ENCODE measurements at places on chromosomes 6 and 20.

DNA sequence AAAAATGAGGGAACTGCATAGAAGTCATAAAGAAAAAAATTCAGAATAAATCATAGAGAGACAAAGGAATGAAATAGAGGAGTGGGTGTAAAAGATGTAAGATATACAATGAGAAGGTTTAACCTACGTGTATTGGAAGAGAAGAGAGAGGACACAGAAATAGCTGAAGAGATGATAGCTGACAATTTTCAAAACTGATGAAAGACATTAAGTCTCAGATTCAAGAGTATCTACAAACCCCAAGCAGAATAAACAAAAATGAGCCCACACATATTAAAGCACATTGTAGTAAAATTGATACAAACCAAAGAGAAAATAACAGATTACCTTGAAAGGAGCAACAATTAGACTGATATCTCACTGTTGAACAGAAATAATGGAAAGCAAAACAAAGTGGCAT is 143.3 kb upstream of the PRND start:
- no peak for DNase-seq

- peak; percentile 1 for DNase-seq
These were observed 79.0 kb upstream of the LAMA2 start for GRCh38 chr6:128803911-128804310.

DNA sequence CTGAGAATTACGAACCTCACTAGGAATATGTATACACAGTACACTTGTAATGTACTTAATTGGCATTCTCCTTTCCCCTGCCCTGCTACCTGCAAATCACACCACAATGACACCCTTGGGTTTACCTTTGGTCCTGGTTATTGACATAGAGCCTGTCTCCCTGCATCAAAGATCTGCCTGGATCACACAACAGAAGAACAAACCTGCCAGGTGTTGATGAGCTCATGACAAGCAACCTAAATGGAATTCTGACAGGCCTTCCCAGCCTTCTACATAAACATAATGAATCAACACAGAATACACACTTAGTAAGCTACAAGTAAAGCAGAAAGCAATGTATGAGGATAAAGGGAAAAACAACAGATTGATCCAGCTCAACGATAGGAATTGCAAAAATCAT is 95.6 kb downstream of the HDGFL1 start:
- DNase-seq = no peak

DNA sequence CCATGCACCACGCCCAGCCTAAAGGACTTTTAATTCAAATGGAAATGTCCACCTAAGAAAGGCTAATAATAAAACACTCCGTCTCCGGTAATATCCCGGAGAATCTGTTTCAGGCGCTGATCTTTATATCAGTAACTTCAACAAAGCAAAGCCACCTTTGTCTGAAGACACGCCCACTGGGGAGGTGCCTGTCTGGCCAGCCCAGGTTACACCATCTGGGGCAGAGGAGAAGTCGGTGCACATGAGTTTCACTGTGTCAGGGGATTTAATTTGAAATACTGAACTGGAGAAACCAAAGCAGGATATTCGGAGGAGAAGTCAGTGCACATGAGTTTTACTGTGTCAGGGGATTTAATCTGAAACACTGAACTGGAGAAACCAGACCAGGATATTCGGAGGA is 9.4 kb downstream of the SERPINB6 start:
- DNase-seq = no peak

GRCh38 chr20:14470231-14470899 is 133.0 kb upstream of the FLRT3 start:
- DNase-seq = no peak

DNA sequence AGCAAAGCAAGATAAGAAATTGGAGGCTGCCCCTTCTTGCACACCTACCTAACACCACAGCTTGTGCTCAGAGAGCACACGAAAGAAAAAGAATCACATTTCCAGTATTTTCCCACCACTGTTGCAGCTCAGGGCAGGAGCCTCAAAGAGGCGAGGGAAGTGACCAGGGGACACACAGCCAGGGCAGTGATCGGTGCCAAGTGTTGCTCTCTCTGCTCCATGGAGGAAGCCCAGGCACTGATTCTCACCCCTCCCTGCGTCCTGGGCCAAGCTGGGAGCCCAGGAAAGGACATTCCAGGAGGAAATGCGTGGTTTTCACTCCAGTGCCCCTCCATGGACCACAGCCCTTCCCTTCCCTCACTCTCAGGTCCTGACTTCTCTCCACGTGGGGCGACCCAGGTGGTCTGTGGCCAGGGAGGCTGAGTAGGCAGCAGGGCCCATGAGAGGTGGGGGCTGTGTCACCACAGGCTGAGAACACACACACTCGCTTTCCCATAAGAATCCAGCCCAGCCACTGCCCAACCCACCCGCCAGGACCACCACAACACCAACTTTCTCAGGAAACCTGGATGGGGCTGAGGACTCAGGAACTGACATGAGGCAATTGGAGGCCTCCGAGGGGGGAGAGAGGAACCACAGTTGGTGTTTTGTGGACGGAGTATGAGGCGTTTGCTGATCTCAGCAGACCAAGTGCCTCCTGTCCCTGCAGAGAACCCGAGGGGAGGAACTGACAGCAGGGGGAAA is 81.7 kb upstream of the MAFB start:
- no peak for DNase-seq

DNA sequence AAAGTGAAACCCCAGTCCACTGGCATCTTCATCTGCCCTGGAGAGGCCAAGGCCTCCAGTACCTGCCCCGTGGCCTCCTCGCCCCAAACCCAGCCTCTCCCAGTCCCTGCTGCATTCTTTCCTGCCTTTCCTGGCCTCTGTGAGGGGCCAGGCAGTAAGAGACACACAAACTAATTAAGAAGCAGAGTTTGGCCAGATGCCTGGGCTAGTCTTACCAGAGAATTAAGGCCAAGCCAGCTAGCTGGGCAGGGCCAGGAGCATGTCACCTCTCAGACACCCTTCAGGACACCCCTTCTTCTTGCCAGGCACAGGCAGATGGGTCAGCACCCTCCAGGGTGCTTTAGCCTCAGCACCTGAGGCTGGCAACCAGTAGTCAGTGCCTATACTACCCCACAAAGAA is 2.4 kb downstream of the MDGA1 start:
- no peak for DNase-seq

DNA sequence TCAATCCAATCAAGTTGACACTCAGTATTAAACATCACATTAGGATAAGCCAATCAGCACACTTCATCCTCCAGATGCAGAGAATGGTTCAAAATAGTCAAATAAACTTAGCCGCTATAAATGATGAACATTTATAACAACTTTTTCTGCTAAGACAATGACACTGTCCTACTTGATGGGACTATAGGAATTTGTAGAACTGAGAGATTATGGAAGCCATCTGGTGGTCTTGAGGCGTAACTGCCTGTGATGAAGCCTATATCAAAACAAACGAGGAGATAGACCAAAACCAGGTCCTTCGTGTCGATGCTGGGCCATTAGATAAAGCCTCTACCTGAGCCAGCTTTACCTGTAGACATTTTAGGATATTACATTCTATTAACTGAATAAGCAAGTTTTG is 631.1 kb downstream of the COL12A1 start:
- DNase-seq = peak; percentile 41

DNA sequence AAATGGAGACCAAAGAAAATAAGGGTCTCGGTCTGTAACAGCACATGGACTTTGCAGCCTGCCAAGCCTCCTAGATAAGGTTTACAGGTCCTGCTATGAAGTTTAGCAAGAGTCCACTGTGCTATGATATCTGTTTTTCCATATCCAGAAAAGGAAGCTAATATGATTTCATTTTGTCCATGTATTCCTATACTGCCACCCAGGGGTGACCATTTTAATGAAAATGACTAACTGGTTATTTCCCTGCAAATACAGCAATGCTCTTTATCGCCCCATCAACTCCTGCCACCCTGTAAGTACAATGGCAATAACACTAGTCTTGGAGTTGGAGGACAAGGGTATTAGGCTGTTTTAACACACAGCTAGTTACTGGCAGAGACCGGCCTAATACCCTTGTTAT is 115.2 kb upstream of the GLP1R start:
- DNase-seq = no peak

GRCh38 chr6:157603314-157603940 is 219.6 kb upstream of the SNX9 start:
- no peak for DNase-seq

GRCh38 chr20:41095110-41095969 is 42.0 kb upstream of the PLCG1 start:
- peak; percentile 60 for DNase-seq

DNA sequence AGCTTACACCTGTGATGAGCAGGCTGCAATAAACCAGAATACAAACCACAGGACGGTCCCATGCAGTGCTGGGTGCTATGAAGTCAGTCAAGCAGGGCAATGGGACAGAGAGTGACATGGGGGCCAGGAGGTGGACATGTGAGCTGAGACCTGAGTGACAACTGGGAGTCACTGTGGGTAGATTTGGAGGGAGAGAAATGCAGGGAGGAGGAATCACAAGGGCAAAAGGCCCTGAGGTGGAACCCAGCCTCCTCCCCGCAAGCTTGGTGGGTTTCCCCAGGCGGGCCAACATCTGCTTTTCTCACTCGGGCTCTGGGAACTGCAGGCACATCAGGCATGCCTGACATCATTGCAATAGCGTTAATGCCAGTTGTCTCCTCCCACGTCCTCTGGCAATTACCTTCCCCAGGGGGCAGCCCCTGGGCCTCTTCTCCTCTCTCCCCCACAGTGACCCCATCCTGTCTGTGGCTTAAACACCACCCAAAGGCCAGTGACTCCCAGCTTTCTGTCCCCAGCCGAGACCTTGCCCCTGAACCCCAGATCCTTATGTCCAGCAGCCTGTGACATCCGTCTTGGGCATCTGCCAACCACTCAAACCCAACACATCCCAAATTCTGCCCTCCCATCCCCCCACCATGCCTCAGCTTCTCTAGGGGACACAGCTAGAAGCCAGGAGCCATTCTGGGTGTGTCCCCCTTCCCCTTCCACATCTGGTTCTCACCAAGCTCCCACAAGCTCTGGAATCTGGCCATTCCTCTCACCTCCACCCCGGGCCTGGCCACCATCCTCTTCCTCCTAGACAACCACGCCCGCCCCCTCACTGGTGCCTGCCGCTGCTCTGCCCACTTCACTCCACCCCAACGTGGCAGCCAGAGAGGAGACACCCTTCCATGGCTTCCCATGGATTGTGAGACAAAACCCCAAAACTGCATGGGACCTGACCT is 28.2 kb downstream of the PDRG1 start:
- no peak for DNase-seq

DNA sequence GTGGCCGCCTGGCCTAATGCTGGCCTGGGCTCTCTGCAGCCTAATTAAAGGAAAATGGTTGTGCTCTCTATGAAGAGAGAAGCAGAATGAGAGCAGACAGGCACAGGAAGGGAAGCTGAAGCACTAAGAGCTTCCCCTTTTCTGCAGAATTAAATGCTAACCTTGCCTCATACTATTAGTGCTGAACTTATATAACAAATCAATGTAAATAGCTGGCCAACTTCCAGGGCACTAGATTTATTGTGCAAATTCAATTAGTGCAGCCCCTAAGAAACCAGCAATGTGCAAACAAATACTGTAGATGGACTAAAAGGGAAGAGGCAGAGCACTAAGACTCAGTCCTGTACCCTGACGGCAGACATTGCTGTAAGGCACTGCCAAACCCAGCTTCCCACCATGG is 36.1 kb upstream of the INSM1 start:
- no peak for DNase-seq

- DNase-seq = no peak
These were observed 45.0 kb downstream of the ELMO2 start for GRCh38 chr20:46361381-46361780.

DNA sequence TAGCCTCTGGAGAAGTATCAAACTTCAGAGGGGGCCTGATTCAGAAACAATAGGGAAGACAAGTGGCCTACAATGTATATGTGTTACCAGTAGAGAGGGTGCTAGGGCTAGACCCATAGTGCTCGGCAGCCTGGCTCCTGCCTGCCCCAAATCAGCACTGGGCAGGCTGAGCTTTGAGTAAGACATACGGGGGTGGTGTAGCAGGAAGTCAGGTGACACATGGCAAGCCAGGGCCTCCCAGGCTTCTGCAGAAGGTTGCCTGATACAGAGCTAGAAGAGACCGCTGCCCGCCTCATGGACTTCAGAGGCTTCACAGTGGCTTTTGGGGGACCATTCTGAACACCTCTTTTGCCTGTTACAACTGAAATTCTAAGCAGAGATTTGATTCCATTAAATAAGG is 43.4 kb downstream of the RALY start:
- no peak for DNase-seq

- no peak for DNase-seq
These were observed 10.2 kb downstream of the CHMP4B start for GRCh38 chr20:33821270-33821836.

- DNase-seq = no peak
These were observed 2.5 kb upstream of the BNIP5 start for GRCh38 chr6:36339146-36339545.

DNA sequence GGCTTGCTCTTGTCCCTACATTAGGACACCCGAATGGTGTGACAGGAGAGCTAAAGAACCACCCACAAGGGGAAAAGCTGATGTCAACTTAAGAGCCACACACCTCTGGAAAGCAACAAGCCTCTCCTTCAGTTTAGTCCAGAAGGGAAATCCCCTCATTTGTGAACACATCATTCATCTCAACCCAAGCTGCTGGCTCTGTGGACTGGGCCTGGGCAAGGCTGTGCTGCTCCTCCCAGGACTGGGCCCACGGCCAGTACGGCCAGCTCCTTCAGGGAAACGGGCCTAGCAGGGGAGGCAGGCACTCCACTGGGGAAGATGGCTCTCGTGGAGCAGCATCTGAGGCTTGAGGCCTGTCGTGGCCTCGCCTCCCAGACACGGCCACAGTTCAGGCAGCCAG is 12.8 kb upstream of the SLC4A11 start:
- peak; percentile 24 for DNase-seq

DNA sequence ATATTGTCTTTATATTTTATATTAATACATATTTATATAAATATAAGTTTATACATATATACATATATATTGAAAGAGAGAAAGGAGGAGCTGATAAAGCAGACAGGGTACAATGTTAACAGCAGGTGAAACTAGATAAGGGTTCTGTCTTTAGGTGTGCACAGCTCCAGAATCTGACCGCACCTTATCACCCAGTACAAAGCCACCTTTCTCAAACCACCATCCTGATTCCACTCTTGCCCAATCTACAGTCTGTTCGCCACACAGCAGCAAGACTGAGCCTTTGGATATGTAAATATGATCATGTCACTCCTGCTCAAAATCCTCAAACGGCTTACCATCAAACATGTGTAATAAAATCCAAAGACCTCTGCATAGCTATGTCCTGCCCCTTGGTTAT is 34.7 kb upstream of the ASCC3 start:
- DNase-seq = no peak

DNA sequence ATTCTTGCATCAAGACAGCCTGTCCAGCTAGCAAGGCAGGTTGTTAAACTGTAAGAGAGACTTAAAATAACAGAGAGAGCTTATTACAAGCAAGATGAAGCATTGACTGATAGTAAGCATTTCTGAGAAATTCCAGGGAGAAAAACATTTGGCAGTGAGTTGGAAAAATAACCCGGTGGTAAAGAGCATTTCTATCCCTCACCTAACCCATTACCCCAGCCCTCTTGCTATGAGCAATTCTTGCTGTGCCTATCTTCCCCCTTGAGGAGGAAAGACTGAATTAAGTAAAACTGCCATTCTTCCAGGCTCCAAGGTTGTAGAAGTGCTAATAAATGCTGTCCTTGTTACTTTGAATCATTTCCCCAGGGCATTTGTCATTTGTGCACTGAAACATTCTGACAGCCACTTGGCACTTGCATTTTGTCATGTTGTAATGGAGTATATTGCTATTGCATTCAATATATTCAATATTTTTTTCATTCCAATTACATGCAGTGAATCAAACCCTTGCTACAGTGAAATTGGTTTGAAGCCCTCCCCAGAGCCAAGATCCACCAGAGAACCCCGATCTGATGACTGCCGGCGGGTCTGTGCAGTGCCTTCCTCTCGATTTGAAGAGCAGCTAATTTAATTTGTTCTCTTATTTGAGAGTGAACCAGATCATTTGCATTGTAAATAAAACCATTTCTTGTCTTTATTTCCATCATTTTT is 291.1 kb downstream of the HIVEP2 start:
- DNase-seq = no peak

Data from fibroblast of gingiva (primary cell).